Osteocyte (in vitro differentiated cells): ENCODE measurements at places on chromosomes 3 and 15.

DNA sequence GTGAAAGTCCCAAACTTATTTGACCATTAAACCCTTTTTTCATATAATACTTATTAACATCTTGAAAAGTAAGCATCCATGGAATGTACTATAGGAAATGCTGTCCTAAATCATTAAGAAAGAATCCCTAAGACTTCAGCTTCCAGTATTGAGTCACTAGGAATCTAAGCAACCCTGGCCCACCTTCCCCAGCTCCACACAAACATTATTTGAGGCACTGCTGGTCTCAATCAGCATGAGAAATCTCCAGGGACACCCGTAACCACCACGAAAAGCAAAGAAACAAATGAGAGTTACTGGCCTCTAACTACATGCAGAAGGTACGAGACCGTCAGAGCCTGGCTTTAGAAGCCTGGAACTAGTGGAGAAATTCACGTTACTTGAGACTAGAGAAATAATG lies 68.2 kb downstream of the POLQ start:
- no peaks in the 10 kb centered on the region for H3K27me3 ChIP-seq
- peaks cover 2% of the 10 kb centered on the region for H3K36me3 ChIP-seq
- DNase-seq = no peak
- peak overlapping the region; percentile 81 for H3K27ac ChIP-seq

DNA sequence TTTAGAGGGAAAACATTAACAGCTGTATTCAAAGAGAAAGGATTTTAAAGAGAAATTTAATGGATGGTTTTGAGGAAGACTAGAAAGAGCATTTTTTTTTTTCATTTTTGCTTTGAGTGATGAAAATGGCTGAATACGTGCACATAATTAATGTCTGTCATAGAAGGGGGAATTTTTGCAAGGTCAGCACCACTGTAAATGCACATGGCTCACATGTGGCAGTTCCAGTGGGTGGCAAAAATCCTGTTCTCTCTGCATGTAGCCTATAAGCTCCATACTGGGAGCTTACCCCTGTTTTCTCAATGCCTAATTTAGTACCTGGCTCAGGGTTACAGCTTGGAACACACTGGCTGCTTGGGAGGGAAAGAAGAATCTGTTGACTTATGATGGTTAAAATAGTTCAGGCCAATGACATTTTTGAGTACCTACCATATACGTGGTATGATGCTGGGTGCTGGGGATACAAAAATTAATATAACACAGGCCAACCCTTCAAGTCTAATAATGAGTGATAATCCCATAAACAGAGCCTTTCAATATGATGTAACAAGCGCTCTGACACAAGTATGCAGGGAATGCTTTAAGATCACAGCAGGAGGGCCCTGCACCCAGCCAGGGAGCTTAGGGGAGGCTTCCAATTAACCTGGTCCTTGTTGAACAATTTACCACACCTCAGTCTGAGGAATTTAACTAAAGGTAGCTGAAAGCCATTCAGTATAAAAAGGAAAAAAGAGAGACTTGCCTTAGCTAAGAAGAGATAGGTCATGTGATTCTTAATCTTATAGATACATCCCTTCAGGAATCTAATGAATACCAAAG lies 33.0 kb downstream of the HSPBAP1 start:
- no peaks in the 10 kb centered on the region for H3K27me3 ChIP-seq
- H3K36me3 ChIP-seq = peaks cover 8% of the 10 kb centered on the region
- H3K4me3 ChIP-seq = no peak overlapping the region
- no peak overlapping the region for H3K27ac ChIP-seq
- no peak for DNase-seq

DNA sequence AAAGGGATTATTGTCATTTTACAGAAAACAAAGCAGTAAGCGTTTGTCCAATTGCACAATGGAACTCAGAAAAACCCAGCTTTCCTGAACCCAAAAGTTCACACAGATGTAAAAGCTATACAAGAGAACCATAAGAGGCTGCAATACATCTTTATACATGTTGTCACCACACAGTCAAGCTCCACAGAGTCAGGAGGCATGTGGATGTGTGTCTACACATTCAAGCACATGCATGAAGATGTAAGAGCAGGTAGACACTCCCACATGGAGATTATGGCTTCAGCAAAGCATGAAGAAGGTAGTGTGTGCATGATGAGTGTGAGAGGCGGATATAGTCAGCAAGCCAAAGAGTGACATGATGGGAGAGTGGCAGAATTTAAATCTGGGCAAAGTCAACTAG lies 124.7 kb upstream of the THBS1 start:
- H3K36me3 ChIP-seq = no peaks in the 10 kb centered on the region
- no peaks in the 10 kb centered on the region for H3K27me3 ChIP-seq
- H3K4me1 ChIP-seq = peaks cover 27% of the 10 kb centered on the region
- H3K27ac ChIP-seq = peak overlapping the region; percentile 71

GRCh38 chr3:134378818-134379217 lies 4.6 kb upstream of the AMOTL2 start:
- H3K4me1 ChIP-seq = peaks cover 29% of the 10 kb centered on the region
- no peaks in the 10 kb centered on the region for H3K36me3 ChIP-seq
- peak; percentile 36 for DNase-seq
- no peak overlapping the region for H3K27ac ChIP-seq

DNA sequence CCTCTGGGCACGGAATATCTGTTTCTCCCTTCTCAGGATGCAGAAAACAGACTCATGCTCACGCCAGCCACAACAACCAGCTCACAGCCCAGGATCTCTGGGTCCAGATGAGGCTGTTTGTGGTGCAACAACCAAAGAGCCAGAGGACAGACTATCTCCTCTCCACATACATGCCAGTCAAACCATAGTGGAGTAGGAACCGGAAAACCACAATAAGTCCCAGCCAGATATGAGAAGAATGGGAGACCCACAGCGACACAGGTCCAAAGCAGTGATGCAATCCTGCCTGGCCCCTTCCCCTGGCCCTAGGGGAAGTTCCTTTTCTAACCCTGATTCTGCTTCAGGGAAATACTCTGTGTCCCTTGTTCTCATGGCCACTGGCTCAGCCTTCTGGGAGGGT lies 27.6 kb downstream of the MEX3B start:
- H3K27me3 ChIP-seq = peaks cover 6% of the 10 kb centered on the region
- no peak for DNase-seq
- no peaks in the 10 kb centered on the region for H3K36me3 ChIP-seq
- peaks cover 7% of the 10 kb centered on the region for H3K4me1 ChIP-seq
